Anterior cingulate cortex (tissue), 58 donors: ENCODE measurements at places on chromosomes 13 and 19.

- no peak for DNase-seq
These were observed 46.3 kb upstream of the MTIF3 start for GRCh38 chr13:27496536-27497273.

DNA sequence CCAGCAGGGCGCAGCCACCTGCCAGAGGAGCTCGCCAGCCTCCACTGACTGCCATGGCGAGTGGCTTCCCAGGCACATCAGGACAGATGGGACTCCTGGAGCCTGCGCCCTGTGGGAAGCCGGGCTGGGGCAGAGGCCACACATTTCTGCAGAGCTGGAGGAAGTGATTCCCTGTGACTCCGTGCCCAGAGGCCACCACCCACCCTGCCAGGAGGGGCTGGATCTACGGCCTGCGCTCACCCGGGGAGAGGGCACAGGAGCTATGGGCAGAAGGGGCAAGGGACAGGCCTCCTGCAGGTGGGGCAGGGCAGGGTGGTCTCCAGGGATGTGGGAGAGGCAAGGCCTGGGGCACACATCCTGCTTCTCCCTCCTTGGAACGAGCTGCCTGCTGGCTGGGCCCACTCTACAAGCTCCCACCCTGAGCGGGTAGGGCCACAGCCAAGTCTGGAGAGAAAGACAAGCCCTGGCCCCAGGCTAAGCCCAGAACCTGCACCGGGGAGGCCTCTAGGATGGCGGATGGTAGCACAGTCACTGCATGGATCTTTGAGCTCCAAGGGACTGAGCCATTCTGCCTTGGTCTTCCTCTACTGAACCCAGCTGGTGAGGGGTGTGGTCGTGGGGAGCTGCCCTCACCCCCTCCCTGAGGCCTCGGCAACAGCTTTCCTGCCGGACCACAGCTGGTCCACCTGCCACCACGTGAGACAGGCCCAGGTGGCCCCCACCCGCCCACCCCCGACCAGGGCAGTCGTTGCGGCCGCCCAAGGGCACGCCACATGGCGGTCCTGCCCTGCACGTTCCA, 40.6 kb downstream of the CEBPG start:
- no peak for DNase-seq

GRCh38 chr13:23018143-23018542, 162.6 kb upstream of the SGCG start:
- DNase-seq = no peak

DNA sequence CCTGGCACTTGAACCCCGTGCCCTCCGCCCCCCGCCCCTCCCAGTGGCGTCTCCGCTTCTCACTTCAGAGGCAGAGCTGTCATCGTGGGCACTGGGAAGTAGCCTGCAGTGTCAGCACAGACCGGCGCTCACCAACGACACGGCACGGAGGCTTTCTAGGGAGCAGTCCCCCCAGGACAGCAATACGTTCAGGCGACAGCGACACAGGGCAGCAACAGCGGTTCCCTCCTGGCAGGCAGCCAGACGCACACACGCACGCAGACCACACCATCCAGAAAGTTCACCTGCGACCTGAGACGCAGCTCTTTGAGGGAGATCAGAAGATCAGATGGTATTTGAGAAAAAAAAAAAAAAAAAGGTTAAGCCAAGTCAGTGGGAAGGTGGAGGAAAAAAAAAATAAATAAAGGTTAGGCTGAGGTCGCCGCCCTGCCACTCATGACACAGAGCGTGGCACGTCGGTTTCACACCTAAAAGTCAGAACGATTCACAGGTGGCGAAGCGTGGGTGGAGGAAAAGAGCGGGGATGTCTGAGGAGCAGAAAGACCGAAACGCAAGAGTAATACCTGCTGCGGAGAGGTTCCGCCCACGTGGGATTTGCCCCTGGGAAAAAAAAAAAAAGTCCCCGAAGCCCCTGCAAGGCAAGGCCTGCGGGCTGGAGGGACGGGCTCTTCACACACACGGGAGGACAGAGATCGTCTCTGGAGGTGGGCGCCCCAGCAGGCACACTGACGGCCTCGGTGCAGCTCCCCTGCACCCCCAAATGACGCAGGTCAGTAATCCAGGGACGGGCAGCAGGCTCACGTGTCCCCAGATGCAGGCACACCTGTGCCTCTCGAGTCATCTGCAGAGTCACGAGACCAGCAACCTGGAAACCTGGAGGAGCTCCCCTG, 94.5 kb downstream of the GNG7 start:
- no peak for DNase-seq

DNA sequence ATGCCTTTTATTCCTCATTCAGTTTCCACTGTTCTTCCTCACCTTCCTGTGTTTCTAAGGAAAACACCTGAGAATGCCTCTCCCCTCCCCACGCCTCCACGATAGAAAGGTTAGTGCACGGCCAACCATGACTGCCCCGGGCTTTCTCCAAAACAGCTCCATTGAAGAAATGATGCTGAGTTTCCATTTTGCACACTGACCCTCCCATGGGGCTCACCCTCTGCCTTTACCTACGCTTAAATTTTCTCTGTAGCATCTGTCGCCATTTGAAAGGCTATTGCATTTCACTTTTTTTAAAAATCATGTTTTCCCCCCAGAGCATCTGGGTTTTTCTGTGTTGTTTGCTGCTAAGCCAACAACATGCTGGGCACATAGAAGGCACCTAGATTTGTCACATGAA, 48.2 kb downstream of the ABCC4 start:
- no peak for DNase-seq

DNA sequence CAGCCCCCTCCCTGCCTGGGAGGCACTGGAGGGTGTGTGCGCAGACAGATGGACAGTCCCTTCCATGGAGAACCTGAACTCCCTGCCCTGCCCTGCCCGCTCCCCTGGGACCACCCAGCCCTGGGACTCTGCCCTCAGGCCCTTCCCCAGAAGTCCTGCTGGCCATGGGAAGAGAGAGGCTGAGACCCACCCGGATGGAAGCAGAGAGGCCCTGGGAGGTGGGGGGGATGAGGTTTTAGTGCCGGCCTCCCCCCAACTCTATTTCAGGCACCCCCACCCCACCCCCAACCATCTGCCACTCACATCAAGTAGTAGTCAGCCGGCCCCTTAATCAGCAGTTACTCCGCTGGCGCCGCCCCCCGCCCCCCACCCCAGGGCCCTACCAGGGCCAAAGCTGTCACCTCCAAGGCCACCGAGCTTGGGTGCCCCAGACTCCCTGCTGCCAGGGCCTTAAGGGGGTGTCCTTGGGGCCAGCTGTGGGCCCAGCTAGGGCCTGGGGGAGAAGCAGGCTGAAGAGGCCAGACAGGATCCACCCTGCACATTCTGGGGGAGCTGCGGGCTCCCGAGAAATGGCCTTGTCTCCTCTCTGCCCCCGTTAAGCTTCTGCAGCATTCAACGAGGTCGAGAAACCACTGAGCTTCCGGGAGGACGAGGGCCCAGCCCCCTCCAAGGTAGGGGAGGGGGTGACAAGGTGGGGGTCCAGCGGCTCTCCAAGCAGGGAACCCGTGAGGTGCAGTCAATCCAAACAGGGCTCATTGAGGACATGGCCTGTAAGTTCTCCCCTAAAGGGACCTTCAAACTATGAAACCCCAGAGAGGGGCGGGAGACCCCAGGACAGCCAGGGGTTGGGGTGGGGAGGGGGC, 17.4 kb downstream of the NMRK2 start:
- DNase-seq = no peak

DNA sequence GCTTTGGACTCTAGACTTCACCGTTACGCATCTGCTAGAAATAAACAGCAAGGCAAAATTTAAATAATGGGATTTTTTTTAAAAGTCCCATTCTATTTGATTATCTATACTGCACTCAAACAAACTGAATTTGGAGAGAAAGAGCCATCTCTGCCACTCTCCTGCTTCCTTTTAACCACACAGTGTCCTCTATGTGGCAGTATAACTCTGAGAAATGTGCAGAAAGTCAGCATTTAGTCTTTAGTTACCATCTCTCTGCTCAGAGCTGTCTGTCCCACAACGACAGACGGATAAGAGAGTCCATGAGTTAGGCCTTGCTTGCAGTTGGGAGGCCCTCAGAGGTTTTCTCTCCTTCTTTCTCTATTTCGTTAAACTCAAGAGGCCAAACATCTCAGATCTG, 21.2 kb downstream of the CCNA1 start:
- no peak for DNase-seq

GRCh38 chr13:97944396-97945029, 9.0 kb upstream of the IPO5 start:
- DNase-seq = no peak

- DNase-seq = no peak
These were observed 77.7 kb downstream of the COL4A1 start for GRCh38 chr13:110228936-110229904.

DNA sequence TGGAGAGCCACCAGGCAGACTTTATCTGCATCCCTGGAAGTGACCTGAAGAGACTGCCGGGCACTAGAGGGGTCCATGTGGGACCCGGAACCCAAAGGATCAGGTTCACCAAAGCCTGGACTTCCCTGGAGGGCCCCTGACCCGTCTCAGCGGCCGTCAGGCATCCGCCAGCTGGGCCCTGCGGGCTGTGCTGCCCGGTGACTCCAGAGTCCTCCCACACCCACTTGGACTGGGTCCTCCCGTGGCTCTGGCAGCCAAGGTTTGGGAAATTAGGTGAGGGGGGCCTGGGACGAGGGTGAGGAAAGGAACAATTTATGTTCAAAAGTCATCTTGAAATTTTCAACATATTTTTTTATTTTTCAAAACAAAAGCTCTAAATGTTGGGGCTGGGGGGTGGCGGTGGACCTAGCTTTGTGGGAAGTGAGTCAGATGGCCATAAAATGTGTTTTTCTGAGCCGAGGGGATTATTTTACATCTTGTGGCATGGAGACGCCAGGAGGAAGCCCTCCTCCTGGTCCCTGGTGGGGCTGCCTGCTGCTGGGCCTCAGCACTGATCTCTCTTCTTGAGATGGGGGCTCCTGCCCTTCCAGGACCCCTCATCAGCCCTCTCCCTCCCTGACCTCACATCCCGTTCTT, 20.2 kb downstream of the CEBPA start:
- no peak for DNase-seq

GRCh38 chr13:106449096-106449495, 86.4 kb downstream of the EFNB2 start:
- no peak for DNase-seq
